ENCODE measurements at places on chromosomes 2 and 18. TPM values are rescaled to one million over a fixed set of nuclear protein-coding genes. Genes with fewer than 3 reads are reported as not detected.

Gene ZNF385B
- total RNA-seq = 0.49 TPM

Gene CLEC4F
- total RNA-seq = 0.23 TPM

Gene UGT1A6
- total RNA-seq = not detected

Gene DLX2
- total RNA-seq = 0.28 TPM

Measured in endothelial cell (in vitro differentiated cells).